ENCODE measurements at places on chromosomes 1 and 21.
A peak's percentile ranks its signal among the peaks of the same experiment; 100 is the strongest.

DNA sequence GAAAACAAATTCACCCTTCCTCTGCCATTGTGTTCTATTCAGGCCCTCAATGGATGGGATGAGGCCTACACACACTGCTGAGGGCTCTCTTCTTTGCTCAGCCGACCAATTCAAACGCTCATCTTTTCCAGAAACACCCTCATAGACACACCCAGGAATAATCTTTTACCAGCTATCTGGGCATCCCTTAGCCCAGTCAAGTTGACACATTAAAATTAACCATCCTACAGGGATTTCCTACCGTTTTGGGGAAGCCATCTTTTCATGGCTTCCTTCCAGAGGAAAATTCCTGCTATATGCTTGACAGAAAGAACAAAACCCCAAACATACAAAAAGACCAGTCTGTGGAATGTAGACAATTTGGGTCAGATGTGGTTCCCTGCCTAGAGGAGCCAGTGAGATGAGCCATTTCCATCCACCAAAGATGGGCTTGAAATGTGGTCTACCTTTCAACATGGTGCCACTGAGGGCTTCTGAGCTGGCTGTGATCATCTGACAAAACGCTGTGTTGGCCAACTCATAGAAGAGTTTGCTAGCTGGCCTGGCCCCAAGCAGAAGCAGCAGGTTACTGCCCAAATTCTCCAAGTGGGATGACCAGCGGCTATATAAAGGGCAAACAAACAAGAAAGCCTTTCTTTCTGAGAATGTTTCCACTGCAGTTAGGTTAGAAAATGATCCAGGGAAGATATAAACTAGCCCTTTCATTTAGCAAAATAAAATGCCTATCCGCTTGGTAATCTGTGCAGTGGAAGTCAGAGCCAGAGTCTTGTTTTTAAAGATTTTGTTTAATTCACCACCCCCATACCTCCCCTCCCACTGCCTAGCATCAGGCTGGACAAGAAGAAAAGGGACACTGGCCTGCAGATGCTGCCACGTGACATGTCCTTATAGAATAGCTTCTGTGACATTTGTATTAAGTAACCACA lies 69.1 kb upstream of the MRPS6 start:
- DNase-seq = no peak

- DNase-seq = no peak
Measured at GRCh38 chr21:41506611-41507520, 1.1 kb downstream of the TMPRSS2 start.

DNA sequence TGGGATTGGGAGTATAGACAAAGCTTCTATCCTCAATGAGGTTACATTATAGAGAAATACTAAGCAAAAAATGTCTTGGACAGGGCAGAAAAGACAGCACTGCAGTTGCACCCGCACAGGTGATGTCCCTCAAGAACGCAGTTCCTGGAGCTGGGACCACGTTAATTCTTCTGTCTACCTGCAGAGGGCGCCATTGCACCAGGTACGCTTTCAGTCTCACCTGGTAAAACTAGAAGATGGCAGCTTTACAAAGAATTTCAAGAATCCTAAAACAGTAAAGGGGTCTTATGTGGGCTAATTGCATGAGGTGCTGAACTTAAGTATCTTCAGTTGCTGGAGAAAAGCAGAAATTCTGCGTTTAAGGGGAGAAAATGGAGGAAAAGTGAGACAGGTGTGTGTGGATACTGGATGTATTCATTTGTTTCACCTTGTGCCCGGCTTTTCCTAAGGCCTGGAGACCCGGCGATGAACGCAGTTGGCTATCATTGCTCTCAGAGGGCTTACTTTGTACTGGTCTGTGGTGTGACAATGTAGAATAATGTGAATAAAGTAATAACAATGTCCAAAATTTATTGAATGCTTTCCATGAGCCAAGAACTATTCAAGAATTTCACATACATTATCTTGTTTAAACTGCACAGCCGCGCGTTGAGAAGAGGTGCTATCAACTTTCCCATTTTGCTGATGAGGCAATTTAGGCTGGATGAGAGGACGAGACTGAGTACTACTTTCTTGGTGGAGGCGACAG lies 276.3 kb upstream of the GREM2 start:
- no peak for DNase-seq

- DNase-seq = no peak
Measured at GRCh38 chr21:43931489-43931888, 66.5 kb downstream of the AGPAT3 start.

DNA sequence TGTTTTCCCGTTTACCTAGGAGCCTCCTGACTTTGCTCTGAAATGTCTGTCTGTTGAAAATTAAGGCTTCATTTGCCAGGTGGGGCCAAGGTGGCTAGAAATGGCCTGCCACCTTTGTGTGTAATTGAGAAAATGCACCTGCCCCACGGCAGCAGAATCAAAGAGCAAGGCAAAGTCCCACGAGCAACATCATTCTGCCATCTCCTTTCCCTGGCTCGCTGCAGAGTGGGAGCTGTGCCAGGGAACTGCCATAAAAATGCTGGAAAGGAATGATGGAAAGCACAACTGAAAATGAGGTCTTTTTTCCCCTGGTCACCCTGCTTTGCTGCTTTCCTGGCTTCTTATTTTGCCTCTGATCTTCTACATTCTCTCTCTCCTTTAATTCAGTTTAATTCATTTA lies 5.5 kb upstream of the OLFML2B start:
- peak; percentile 80 for DNase-seq

GRCh38 chr1:55481634-55482033 lies 266.5 kb upstream of the USP24 start:
- DNase-seq = no peak

GRCh38 chr1:230081751-230082150 lies 14.7 kb downstream of the GALNT2 start:
- no peak for DNase-seq

GRCh38 chr1:207896547-207896946 lies 14.4 kb downstream of the CD34 start:
- DNase-seq = no peak

GRCh38 chr1:24769656-24770651 lies 24.7 kb downstream of the CLIC4 start:
- DNase-seq = no peak

- DNase-seq = peak; percentile 57
Measured at GRCh38 chr1:21175324-21175669, 1.4 kb downstream of the EIF4G3 start.

DNA sequence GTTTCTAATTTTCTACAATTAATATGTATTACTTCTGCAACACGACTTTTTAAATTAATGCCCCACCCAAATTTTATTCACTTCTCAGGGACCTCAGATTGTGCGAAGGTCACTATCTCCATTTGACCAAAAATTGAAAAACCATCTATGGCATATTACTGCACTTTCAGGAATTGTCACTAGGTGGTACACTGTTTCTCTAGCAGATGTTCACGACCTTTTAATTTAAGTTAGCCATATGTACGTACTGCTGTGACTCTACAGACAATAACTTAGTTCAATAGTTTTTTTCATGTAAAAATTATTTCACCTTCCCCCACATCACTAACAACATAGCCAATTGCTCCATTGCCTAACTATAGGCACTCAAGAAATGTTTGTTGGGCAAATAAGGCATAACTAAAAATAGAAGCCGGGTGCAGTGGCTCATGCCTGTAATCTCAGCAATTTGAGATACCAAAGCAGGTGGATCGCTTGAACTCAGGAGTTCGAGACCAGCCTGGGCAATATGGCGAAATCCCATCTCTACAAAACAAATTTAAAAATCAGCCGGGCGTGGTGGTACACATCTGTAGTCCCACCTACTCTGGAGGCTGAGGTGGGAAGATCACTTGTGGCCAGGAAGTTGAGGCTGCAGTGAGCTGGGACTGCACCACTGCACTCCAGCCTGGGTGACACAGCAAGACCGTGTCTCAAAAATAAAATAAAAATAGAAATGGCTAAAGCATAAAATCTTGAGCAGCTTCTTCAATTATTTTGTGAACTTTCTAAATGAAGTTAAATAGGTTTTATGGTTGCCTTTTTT lies 75.7 kb upstream of the PKN2 start:
- DNase-seq = no peak

GRCh38 chr1:98126740-98127139 lies 205.9 kb upstream of the DPYD start:
- no peak for DNase-seq

GRCh38 chr21:16159213-16159970 lies 429.6 kb downstream of the USP25 start:
- no peak for DNase-seq

- DNase-seq = no peak
Measured at GRCh38 chr1:78830321-78830720, 176.2 kb downstream of the ADGRL4 start.

- DNase-seq = no peak
Measured at GRCh38 chr21:38467374-38467773, 30.9 kb downstream of the ERG start.

GRCh38 chr21:14076143-14076806 lies 134.5 kb downstream of the LIPI start:
- DNase-seq = no peak

- DNase-seq = no peak
Measured at GRCh38 chr1:91791691-91792488, 94.1 kb downstream of the TGFBR3 start.

- no peak for DNase-seq
Measured at GRCh38 chr1:47280142-47280541, 33.8 kb downstream of the STIL start.

DNA sequence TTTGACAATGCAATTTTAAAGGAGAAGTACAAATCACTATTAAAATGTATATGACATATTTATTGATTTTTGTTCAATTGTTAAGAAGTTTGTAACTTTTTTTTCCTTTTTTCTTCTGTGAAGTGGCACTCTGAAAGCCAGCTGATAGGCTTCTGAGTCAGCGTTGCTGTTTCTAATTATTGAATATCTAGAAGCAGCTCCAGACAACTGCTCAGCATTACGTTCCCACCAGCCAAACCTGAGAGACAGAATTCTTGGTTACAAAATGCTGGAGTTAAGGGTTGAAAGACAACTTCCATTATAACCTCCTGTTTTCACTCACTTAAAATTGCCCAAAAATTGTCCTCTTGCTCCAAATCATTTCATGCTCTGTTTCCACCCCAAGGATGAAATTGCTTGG lies 31.4 kb upstream of the LMX1A start:
- no peak for DNase-seq

DNA sequence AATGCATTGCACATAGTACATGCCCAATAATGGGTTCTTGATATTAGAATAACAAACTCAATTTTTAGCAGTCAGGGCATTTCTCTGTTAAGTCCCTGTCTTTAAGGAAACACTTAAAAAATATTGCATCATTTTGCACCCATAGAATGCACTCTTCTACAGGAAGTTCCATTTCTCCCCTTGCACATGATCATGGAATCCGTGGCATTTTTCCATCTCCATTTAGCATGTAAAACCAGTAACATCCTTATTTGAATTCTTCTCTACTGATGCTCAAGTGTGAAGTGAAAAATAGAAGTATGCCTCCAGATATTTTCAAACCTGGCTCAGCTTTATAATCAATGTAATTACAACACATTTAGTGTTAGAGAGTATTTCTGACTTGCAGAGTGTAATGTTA lies 192.8 kb downstream of the RWDD3 start:
- DNase-seq = no peak

DNA sequence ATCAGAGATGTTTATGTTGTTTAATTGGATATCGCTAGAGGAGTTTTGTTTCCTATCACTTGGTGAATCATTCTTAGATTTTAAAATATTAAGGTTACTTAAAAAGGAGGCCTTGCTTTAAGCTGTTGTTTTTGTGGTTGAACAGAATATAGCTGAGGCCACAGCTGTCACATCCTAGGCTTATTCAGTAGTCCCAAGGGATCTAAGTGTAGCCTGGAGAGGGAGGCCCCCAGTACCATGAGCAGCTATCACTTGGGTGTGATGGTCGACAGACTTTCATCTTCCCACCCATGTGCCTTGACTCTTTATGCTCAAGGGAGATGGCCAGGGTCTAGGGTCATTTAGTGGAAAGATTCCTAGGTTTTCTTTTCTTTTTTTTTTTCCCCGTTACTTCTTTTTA lies 278.7 kb downstream of the HHAT start:
- DNase-seq = no peak

GRCh38 chr1:207966521-207966920 lies 55.6 kb upstream of the CD34 start:
- DNase-seq = no peak

DNA sequence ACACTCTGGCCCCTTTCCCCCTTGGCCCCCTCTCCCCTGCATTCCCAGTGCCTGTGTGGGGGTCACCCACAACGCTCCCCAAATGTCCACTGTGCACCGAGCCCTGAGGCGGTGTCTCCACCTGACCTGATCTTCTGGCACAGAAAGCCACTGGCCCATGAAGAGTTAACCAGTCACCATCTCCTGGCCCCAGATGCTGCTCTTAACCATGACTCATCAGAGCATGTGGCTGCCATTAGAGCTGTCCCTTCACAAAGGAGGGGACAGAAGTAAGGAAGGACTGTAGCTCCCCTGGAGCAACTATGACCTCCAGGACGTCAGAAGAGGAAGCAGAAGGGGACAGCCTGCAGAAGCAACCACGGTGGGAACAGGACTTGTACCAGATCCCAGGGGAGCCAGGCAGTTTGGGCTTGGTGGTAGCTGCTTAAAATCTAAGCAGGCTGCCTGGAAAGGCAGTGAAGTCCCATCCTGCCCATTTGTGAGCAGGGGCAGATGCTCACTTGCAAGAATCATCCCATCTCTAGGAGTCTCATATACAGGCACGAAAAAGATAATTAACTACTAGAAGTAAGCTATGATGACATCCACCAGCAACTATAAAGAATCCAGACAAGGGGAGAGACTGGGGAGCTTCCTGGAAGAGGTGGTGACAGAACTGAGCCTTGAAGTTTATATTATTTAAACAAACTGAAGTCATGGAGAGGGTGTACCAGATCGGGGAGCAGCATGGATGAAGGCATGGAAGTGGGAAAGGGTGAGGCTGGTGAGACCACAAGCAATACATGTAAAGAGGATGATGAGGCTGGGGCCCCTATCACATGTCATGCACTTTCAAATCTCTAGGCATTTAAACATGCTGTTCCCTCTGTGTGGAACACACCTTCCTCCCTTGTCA lies 1.1 kb upstream of the TTC39A start:
- no peak for DNase-seq

GRCh38 chr1:9289090-9289534 lies 3.6 kb upstream of the SPSB1 start:
- DNase-seq = no peak

DNA sequence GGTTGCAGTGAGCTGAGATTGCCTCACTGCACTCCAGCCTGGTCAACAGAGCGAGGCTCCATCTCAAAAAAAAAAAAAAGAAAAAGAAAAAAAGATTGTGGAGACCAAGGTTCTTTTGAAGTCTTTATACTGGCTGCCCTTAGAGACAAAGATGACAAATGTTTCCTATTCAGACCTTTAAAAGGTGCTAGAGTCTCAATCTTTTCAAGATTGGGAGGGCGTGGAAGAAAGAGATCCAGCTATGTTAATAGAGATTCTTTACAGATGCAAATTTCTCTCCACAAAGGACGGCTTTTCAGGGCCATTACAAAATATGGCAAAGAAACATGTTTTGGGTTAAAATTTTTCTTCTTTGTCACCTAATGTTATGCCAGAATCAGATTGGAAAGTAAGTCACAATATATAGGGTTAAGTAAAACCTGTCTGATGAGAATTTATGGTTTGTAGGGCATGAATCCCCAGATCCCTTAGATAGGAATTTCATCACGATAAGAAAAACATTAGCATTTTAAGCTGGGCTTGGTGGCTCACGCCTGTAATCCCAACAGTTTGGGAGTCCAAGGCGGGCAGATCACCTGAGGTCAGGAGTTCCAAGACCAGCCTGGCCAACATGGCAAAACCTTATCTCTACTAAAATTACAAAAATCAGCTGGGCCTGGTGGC lies 13.0 kb upstream of the MORC3 start:
- DNase-seq = no peak

- no peak for DNase-seq
Measured at GRCh38 chr1:108636876-108637275, 24.0 kb downstream of the HENMT1 start.

Measured in spinal cord (tissue), 10 donors.